Stimulated activated CD8-positive, alpha-beta memory T cell treated with anti-CD3 and anti-CD28 coated beads, Interleukin-4, amount 100 ng/mL, for 4 hours (primary cell): ENCODE measurements at places on chromosomes 12 and 14.

DNA sequence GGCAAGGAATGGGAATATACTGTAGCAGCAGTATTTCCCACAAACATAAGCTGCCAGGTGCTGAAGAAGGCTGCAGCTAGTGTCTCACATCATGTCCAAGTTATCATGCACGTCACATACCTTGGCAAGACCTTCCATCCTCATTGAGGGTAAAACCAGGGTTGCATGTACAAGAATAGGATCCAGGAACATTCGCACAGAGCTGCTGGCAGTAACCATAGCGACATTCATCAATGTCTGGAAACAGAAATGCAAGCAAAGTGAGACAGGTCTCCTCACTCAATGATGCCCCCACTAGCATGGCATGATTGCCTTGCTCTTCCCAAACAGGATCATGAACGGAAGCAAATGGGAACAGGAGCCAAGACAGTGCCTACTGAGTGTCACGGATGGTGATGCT lies 23.8 kb upstream of the TC2N start:
- no peak for DNase-seq

DNA sequence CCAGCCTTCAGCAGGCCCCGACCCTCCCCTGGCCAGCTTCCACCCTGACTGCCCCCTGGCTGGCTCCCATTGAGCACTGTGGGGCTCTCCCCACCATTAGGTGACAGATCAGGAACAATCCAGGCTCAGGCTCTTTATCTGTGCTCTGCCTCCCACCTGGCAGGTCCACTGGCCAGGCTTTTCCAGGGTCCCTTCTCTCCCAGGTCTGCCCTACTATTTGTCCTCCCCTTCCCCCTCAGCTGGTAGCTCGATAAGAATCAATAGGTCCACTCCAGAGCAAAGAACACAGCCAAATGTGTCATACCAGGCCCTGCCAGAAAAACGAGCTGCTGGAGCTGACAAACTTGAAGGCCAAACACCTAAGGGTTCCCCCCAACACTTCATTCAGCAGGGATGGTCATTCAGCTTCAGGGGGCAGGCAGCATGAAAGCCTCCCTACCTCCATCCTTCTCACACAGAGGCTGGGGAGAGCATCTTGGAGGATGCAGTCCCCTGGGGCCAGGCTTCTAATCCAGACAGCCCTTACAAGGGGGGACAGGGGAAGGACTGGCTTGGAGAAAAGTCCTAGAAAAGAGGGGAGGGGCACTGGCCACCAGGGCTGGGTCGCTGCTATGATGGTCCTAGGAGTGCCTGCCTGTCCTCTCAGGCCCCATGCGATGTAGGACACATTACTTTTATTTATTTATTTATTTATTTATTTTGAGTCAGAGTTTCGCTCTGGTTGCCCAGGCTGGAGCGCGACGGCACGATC lies 1.9 kb upstream of the KRT18 start:
- no peak for DNase-seq

DNA sequence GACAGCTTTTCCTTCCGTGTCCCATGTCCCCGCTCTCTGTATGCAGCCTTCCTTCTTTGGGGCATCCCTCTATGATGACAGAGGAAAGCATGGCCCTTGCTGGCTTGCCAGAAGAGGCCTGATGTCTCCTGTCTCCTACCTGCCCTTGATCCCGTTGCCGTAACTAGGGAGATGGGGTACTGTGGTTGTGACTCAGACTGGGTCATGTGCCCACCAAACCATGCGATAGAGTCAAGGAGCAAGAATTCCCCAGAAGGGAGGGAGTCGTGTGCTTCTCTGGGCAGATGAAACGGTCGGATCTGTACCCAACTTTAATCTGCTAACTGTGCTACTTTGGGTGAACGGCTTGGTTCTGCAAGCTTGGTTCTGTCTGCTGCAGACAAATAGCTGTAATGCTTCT lies 99.1 kb upstream of the DYNC1H1 start:
- DNase-seq = no peak

GRCh38 chr14:35149239-35149638 lies 26.9 kb downstream of the PRORP start:
- no peak for DNase-seq

DNA sequence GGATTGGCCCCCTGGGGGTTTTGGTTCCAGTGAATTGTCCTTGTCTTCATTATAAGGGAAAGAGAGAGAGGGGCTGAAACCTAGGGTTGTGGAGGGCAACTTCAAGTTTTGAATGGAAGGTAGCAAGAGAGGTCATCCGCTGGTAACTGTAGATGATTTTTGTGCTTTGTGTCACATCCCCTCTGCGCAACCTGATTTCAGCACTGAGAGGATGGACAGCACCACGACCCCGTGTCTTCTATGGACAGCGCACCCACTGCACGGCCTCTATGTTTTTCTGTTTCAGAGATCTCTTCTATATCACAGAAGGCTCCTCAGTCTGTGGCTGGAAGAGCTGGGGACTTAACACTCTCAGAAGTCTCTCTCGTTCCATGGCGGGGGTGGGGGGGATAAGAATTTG lies 127.0 kb upstream of the RPH3A start:
- no peak for DNase-seq

DNA sequence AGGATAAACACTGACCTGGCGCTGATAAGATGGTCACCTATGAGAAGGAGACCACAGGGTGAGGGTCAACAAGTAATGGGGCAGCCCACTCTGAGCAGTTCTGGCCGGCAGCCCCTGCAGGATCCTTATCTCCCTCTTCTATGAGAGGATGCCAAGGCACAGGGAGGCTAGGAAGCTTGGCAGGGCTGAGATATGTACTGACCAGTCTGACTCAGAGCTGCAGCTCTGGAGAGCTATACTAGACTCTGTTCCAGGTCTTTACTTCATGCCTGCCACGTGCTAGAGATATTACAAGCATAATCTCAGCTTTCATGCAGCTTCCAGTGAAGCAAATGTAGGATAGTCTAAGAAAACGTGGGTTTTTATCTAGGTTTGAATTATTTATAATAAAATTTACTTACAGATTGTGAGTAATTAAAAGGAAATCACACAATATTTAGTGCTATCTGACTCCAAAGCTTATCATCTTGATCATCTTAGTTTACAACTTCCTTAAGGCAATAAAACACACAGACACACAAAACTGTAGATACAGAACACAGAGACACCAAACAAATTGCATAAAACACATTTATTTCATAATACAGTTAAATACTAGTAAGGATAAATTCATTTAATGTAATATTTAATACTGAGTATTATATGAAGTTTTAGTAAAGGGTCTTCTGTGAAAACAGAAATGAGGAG lies 32.3 kb downstream of the GIT2 start:
- no peak for DNase-seq

- no peak for DNase-seq
Measured at GRCh38 chr14:74549588-74549987, 56.0 kb downstream of the ISCA2 start.

GRCh38 chr12:96861656-96862055 lies 45.4 kb upstream of the NEDD1 start:
- DNase-seq = no peak

DNA sequence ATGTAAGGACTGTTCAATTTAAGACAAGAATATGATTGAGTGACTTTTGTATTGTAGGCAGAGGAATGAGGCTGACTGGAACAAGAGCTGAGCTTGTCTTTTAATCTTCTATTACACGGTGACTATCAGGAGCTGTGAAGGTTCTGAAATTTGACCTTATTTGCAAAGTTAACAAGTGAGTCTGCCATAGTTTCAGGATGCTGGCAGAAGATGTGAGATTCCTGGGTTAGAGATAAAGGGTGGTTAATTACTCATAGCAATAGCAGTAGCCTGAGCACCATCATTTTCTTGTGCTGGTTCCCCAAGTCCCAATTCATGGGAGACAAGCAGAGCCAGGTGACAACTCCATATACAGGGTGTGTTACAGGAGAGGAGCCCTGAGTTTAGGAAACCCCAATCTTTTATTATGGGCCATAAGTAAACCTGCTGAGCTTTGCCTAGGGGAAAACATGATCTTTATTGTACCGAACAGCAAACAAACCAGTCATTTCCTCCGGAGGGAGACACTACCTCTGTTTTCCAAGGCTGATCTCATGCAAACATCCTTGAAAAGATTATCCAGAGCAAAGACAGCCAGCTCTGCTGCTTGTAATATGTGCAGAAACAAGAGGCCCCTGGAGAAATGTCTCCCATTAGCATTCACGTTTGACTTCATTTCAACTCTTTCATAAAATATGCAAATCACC lies 51.7 kb upstream of the DDX11 start:
- no peak for DNase-seq

GRCh38 chr14:62053188-62053587 lies 291.0 kb downstream of the SNAPC1 start:
- DNase-seq = no peak

GRCh38 chr12:56766535-56766934 lies 3.4 kb downstream of the HSD17B6 start:
- DNase-seq = no peak

DNA sequence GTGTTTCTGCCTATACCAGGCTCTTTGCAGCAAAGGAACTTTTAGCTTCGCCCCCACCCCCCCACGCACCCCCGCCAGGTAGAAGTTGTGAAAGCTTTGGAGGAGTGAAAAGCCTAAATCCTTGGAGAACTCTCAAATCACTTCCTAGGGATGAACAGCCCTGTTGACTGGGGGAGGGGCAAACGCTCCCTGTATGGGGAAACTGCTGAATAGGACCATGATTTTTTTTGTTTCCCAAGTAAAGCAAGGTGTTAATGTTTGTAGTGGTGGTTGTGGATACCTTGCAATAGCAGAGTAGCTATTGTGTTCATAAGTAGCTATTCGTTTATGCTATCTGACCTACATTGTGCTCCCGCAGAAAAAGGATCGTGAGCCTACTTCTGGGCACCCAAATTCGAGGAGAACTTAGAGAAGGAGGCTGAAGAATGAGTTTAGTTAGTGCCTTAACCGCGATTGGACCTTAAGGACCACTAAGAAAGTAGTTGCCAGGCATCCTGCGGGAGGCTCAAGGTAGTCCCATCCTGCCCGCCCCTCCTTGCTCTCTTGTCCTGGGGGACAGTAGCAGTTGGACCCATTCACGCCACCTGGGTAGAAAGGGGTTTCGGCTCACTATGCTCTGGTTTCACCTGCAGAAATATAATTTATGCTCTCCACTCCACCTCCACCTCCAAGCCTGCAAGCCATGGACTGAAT lies 901 bp upstream of the NFKBIA start:
- DNase-seq = no peak

DNA sequence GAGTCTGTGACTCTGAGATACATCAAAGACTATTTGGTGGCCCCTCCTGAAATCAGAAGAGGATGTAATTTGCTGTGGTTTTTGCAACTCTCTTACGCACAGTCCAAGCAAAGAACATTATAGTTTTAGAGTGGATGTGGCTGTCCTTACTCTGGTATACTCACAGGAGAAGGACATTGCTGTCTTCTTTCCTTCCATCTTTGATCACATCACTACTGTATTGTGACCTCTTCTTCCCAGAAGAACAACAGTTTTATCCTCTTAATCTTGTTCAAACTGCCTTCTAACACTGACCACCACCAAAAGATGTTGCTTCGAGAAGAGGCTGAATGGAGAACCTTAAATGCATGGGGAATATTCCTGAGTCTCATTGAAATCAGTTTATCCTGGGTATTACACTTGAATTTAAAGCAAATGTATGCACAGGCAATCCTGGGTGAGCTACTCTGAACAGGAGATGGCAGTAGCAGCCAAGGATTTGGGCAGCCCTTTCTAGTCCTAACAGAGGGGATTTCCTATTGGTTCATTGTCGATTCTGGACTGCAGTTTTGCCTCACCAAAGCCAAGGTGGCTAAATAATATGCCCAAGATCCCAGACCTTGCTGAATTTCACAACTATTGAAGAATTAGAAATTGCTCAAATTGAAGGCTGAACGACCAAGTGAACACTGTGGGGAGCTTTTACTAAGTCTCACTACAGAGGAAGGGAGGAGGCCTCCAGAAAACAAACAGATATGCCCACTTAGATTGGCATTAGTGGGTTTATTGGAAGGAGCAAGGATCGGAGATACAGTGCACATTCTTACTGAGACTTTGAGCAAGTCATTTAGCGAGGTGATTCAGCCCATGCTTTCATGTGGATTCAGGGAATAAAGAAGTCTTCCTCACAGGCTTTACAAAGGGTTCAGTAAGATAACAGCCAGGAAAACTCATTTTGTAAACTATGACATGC lies 282.8 kb downstream of the PAWR start:
- no peak for DNase-seq

GRCh38 chr12:41224066-41224465 lies 35.9 kb downstream of the PDZRN4 start:
- DNase-seq = no peak

GRCh38 chr12:113996026-113996425 lies 29.9 kb upstream of the RBM19 start:
- DNase-seq = no peak

DNA sequence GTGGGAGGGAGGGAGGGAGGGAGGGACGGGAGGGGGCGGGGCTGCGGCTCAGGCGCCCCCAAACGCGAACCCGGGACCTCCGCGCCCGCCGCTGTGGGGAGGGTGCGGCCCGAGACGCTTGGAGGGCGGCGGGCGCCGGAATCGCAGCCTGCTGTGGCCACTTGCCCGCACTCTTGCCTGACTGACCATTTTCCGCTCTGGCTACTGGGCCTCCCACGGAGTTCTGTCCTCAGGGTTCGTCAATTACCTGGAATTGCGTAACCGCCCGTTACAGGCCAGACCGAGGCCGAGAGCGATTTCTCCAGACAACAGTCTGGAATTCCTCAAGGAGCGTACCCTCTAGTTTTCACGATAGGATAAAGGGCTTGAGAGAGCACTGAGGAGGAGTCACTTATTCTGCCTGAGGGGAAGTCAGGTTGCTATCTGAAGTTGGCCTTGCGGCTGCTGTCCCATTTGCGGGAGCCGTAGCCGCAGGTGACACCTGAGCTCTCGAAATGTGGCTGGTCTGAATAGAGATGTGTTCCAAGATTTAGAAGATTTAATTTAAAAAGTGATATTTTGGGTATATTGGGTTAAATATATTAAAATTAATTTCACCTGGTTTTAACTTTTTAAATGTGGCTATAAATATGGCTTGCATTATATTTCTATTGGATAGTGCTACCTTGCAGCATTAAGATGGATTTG lies 446 bp upstream of the ZNF641 start:
- no peak for DNase-seq

GRCh38 chr12:113173081-113173698 lies 12.1 kb downstream of the DDX54 start:
- DNase-seq = no peak

GRCh38 chr12:54006559-54007220 lies 2.1 kb upstream of the HOXC8 start:
- no peak for DNase-seq
